CMK (cell line): ENCODE measurements at places on chromosomes 4 and X.

GRCh38 chr4:17875402-17876070 lies 64.8 kb downstream of the NCAPG start:
- DNase-seq = no peak

DNA sequence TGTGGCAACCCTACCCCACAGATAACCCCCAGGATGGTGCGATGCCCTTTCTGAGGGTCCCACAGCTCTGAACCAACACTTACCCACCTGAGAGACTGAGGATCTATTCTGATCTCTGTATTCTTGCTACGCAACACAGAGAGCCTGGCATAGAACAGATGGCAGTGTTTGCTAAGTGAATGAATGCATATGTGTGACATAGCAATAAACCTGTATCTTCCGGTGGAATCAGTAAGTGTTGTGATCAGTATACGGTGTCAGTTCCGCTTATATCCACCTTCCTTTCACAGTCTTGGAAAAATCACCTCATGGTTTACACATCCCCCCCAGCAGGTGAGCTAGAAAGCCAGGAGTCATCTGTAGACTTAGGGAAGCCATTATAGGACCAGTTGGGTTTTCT lies 5.9 kb upstream of the HSD17B10 start:
- no peak for DNase-seq

DNA sequence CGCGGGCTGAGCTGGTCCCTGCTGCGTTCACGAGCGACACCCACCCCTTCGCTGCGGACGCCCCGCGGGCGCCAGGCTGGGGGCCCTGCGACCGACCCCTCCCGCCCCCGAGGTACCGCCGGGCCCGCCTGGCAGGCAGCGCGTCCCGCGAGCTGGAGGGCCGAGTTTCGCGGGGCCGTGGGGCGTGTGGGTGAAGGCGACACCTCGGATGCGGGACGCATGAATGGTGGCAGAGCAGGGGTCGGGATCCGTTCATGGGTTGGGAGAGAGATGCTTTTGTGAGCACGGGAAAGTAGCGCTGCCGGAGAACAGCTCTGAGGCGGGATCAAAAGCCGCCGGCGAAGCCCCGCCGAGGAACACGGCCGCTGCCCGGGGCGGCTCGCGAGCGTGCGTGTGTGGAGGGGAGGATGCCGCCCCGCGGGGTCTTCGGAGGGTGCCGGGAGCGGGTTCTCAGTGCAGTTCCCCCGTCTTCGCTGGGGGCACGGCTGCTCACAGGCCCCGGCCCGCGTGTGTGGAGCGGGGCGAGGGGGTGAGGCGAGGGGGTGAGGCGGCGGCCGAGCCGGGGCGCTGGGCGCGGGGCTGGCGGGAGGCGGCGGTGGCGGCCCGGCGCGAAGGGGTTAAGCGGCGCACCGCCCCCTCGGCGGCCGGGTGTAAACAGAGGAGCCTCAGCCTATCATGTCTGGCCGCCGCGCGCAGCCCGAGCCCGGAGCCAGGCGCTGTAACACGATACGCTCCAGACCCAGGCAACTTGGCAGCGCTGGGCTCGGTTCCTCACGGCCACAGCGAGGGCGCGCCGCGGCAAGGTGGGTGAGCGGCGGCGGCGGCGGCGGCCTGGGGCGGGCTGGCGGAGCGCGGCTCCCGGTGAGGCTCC lies 205.3 kb downstream of the TENM3 start:
- DNase-seq = no peak

DNA sequence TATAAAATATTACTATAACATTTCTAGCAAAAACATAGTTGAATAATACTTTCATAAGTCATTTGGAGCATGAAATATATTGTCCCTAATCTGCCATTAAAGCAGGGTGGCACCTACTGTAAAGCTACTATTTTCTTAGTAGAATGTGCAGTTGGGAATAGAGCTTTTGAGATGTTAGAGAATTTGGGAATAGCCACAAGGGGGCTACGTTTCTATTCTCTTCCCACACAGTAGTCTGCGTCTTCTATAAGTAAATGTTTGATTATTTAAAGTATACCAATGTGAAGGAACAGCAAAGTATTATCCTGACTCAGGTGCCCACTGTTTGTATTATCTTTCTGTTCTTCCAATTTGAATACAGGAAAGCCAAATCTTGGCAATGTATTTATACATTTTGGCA lies 323.2 kb upstream of the GIMD1 start:
- DNase-seq = no peak
